ENCODE measurements at places on chromosomes 3 and 15. TPM values are rescaled to one million over a fixed set of nuclear protein-coding genes. Genes with fewer than 3 reads are reported as not detected.

DNA sequence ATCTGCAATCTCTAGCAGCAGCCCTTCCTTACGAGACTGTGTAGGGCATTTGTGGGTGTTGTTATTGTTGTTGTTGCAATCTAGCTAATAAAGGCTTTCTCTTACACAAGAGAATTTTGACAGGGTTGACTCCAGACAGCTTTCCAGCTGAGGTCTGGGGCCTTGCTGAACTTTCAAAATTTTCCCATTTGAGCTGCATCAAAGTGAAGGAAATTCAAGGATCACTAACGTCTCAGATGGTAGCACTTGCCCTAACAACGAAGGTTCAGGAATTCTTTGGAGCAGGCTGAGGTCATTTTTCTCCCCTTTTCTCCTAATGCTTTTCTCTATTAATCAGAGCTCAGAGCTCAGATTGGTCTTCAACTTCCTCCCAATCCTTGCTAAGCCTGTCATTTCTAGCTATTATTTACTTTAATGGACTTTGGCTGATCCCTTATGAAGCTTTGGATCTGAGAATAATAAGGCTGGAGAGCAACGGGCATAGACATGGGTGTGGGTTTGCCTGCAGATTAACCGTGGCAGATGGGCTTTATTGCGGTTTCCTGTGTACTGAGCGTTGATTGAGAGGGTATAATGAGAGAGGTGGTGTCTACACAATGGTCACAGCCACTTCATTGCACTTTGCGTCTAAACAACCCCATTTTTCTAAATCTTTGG lies 614.0 kb upstream of the AGTR1 start:
- H3K36me3 ChIP-seq, result no peaks in the 10 kb centered on the region
- no peak overlapping the region for H3K4me3 ChIP-seq
- no peaks in the 10 kb centered on the region for H3K4me1 ChIP-seq

GRCh38 chr3:197957790-197958133 lies 2.3 kb upstream of the LMLN start:
- H3K4me1 ChIP-seq, result no peaks in the 10 kb centered on the region
- no peaks in the 10 kb centered on the region for H3K36me3 ChIP-seq
- peak overlapping the region; percentile 84 for H3K27ac ChIP-seq
- no peaks in the 10 kb centered on the region for H3K27me3 ChIP-seq
- DNase-seq, result no peak
- H3K4me3 ChIP-seq, result no peak overlapping the region

- H3K36me3 ChIP-seq, result no peaks in the 10 kb centered on the region
- H3K27ac ChIP-seq, result peak overlapping the region; percentile 83
- no peak for DNase-seq
- no peak overlapping the region for H3K4me3 ChIP-seq
- no peaks in the 10 kb centered on the region for H3K27me3 ChIP-seq
Observed at GRCh38 chr15:75666823-75667501, 19.2 kb downstream of the SNX33 start.

DNA sequence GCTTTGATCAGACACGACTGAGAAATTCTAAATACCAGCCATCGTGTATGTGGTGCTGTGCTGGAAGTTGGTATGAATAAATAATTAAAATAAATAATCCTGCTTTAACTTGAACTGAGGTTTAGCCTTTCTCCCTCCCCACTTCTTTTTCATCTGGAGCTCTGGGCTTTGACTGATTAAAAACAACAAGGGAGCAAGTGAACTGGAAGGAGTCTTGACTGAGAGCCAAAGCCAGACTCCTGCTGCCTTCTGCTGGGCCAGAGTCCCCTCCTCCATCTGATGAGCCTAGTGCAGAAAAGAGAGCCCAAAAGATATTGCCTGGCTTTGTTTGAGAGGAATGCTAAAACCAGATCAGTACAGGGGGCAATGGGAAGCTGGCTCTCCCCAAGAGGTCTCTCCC lies 96.0 kb downstream of the CCNL1 start:
- no peak overlapping the region for H3K4me3 ChIP-seq
- no peak overlapping the region for H3K27ac ChIP-seq
- H3K36me3 ChIP-seq, result no peaks in the 10 kb centered on the region
- H3K4me1 ChIP-seq, result no peaks in the 10 kb centered on the region

- no peak overlapping the region for H3K27ac ChIP-seq
- H3K36me3 ChIP-seq, result no peaks in the 10 kb centered on the region
- no peak for DNase-seq
- no peaks in the 10 kb centered on the region for H3K27me3 ChIP-seq
- H3K4me3 ChIP-seq, result no peak overlapping the region
- H3K4me1 ChIP-seq, result no peaks in the 10 kb centered on the region
Observed at GRCh38 chr15:57820119-57820518, 113.6 kb downstream of the POLR2M start.

DNA sequence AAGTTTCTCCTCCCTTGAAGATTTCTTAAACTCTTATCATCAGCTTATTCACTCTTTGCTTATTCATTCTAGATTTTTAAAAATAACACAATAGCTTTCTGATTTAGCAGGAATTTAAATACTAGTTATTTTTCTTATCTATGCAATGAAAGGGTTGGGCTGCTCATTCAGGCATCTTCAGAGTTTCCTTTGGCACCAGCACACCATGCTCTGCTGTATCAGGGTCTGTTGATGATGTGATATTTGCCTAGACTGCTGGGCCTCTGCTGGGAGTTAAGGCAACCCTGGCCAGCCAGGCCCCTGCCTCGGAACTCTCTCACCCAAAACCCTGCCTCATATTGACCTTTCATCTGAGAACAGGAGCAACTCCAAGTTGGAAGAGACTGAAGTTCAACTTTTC lies 35.0 kb downstream of the DRD3 start:
- no peaks in the 10 kb centered on the region for H3K27me3 ChIP-seq
- peaks cover 6% of the 10 kb centered on the region for H3K4me1 ChIP-seq
- no peak overlapping the region for H3K27ac ChIP-seq
- DNase-seq, result no peak
- H3K4me3 ChIP-seq, result no peak overlapping the region

DNA sequence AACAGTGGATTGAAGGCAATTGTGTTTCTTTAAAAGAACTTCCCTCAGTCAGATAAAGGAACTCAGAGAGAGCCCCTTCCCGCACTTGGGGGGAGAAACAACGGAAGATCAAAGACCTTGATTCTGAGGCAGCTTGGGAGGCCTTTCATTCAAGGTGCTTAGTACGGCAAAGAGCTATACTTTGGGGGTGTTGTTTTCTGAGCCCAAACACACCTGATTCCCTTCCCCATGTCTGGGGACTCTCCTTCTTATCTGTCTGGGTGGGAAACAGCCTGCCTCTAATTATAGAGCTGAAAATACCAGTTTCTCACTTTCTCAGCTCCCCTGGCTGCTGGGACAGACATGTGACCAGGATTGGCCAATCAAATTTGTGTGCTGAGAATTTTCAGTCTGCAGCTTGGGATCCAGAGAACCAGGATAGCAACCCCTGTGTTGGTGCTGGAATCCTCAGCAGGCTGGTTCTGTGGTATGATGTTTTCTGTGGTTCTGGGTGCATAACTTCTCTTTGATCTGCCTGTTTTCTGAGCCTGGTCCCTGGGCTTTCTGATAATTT lies 19.4 kb upstream of the IQCF6 start:
- H3K36me3 ChIP-seq, result no peaks in the 10 kb centered on the region
- DNase-seq, result no peak
- no peak overlapping the region for H3K27ac ChIP-seq
- H3K4me1 ChIP-seq, result no peaks in the 10 kb centered on the region
- H3K27me3 ChIP-seq, result peaks cover 8% of the 10 kb centered on the region

DNA sequence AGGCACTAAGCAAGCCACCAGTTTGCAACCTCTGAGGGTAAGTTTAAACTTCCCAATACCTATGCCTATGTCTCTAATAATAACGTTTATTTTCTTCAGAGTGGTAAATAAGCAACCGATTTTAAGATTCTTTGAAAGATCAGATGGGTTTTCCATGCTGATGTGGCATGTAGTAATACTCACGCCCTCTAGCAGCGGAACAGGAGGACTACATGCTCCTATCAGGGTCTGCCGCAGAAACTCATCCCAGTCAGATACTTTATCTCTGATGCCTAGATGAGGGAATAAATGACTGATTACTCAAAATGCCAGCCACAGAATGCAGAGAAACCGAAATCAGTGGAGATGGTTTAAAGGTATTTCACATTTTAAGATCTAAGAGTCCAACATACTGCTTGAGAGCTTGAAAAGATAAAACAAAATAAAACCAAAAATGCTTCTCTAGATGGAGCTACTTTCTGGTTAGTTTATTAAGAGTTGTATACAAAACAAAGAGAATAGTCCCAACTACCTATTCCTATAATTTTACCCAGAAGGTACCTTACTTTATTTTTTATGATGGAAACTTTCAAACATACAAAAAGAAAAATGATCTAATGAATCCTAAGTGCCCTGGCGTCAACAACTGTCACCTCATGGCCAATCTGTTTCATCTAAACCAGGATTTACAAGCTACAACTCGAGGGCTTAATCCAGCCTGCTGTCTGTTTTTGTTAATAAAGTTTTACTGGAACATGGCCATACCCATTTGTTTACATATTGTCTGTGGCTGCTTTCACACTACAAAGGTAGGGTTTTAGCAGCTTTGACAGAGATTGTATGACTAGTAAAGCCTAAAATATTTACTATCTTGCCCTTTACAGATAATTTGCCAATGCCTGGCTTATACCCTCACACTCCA lies 37.5 kb upstream of the STIMATE start:
- H3K36me3 ChIP-seq, result no peaks in the 10 kb centered on the region
- no peak overlapping the region for H3K4me3 ChIP-seq
- no peaks in the 10 kb centered on the region for H3K27me3 ChIP-seq
- DNase-seq, result no peak
- H3K27ac ChIP-seq, result no peak overlapping the region

DNA sequence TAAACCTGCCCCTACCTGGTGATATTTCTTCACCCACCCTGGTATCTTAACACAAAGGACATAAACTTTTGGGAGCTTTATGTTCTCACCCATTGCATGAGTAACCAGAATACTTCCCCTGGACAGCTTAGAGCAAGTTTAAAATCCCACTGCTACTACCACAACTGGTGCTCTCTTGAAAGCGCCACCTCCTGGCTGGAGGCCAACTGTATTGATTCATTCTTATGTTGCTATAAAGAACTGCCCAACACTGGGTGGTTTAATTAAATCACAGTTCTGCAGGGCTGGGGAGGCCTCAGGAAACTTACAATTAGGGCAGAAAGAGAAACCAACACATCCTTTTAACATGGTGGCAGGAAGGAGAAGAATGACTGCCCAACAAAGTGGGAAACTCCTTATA lies 592.4 kb downstream of the EPHA3 start:
- no peaks in the 10 kb centered on the region for H3K4me1 ChIP-seq
- DNase-seq, result no peak
- no peaks in the 10 kb centered on the region for H3K27me3 ChIP-seq

DNA sequence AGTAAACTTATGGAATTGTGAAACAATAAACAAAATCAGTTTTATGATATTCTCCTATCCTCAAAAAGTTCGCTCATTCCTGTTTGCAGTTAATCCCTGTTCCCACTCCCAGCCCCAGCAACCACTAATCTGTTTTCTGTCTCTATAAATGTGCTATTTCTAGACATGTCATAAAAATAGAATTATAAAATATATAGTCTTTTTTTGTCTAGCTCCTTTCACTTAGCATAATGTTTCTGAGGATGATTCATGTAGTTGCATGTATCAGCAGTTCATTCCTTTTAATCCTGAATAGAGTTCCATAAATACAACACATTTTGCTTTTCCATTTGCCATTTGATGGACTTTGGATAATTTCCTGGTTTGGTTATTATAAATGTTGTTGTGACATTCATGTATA lies 140.0 kb downstream of the KCNAB1 start:
- H3K36me3 ChIP-seq, result no peaks in the 10 kb centered on the region
- H3K27ac ChIP-seq, result no peak overlapping the region
- no peaks in the 10 kb centered on the region for H3K27me3 ChIP-seq
- no peak overlapping the region for H3K4me3 ChIP-seq

- H3K27me3 ChIP-seq, result no peaks in the 10 kb centered on the region
- H3K27ac ChIP-seq, result no peak overlapping the region
- no peaks in the 10 kb centered on the region for H3K4me1 ChIP-seq
- no peaks in the 10 kb centered on the region for H3K36me3 ChIP-seq
Observed at GRCh38 chr3:58254144-58254543, 16.6 kb downstream of the ABHD6 start.

DNA sequence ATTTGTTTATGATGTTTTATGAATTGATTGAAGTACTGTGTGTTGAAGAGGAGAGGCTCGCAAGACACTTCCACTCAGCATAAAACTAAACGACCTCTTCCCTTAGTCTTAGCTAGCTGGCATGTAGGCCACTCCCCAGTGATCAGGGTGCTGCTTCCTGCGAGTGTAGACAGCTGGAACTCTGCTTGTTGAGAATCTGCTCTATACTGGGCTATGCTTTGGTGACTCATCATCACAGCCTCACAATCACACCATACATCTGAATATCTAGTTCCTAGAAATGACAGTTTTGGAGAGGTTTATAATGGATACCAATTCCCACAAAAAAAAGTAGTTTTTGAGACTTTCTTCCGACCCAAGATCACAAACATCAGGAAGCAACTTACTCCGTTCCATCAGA lies 1.5 kb upstream of the SLC24A5 start:
- H3K4me3 ChIP-seq, result no peak overlapping the region
- no peaks in the 10 kb centered on the region for H3K36me3 ChIP-seq
- no peak for DNase-seq
- no peak overlapping the region for H3K27ac ChIP-seq

- no peak for DNase-seq
- H3K27me3 ChIP-seq, result no peaks in the 10 kb centered on the region
- H3K4me3 ChIP-seq, result no peak overlapping the region
Observed at GRCh38 chr3:197186887-197187588, 111.4 kb downstream of the DLG1 start.

DNA sequence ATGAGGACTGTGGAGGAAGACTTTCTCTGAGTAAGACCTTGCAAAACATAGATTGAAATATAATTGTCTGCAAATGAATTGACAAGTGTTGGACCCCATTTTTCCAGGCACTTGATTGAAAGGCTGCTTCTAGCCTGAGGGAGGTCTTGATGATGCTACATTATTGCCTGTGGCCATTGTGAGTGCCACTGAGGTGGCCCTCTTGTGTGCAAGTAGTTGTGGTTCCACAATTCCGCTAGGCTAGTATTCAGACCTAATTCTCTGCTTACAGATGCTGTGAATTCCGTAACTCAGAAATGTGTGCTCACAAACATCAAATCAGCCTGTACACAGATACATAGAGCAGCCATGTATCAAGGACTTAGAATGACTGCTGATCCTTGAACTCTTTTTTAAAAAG lies 34.7 kb downstream of the FNDC3B start:
- H3K27ac ChIP-seq, result peak overlapping the region; percentile 23
- H3K4me3 ChIP-seq, result no peak overlapping the region
- no peaks in the 10 kb centered on the region for H3K4me1 ChIP-seq
- no peak for DNase-seq
- no peaks in the 10 kb centered on the region for H3K36me3 ChIP-seq
- H3K27me3 ChIP-seq, result no peaks in the 10 kb centered on the region

The TIGIT gene
- 0.33 TPM for total RNA-seq

The CSTA gene
- 9.1 TPM for total RNA-seq

The PLIN1 gene
- total RNA-seq, result 2,292 TPM

Data from breast epithelium (tissue), 4 donors.